WTC11 (cell line): ENCODE measurements at places on chromosomes 12 and 14.

DNA sequence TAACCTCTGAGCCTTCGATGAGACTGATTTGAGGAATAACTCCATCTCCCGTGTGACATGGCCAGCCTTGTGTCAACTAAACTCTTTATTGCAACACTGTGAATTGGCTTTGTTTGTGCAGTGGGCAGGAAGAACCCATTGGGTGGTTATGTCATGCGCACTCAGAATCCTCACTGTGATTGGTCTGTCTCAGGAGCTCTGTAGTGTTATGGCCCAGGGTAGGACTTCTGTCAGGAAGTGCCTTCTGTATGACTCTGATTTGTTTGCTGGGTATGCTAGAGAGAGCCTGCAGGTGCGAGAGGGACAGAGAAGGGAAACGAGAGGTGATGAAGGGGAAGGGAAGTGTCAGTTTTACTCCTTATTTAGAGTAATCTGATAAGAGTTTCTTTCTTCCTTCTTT, 71.5 kb upstream of the DCD start:
- no peak for DNase-seq

- peak; percentile 82 for DNase-seq
Observed at GRCh38 chr14:75418850-75419768, 8.7 kb upstream of the JDP2 start.

GRCh38 chr14:105066240-105067071, 1.2 kb upstream of the GPR132 start:
- no peak for DNase-seq

GRCh38 chr14:67875175-67876006, 55.8 kb downstream of the RAD51B start:
- DNase-seq: no peak

- no peak for DNase-seq
Observed at GRCh38 chr14:71003156-71003555, 95.9 kb downstream of the PCNX1 start.

- DNase-seq: no peak
Observed at GRCh38 chr14:99724939-99725773, 41.1 kb downstream of the CYP46A1 start.

GRCh38 chr12:43123461-43123860, 428.5 kb downstream of the ADAMTS20 start:
- DNase-seq: no peak

DNA sequence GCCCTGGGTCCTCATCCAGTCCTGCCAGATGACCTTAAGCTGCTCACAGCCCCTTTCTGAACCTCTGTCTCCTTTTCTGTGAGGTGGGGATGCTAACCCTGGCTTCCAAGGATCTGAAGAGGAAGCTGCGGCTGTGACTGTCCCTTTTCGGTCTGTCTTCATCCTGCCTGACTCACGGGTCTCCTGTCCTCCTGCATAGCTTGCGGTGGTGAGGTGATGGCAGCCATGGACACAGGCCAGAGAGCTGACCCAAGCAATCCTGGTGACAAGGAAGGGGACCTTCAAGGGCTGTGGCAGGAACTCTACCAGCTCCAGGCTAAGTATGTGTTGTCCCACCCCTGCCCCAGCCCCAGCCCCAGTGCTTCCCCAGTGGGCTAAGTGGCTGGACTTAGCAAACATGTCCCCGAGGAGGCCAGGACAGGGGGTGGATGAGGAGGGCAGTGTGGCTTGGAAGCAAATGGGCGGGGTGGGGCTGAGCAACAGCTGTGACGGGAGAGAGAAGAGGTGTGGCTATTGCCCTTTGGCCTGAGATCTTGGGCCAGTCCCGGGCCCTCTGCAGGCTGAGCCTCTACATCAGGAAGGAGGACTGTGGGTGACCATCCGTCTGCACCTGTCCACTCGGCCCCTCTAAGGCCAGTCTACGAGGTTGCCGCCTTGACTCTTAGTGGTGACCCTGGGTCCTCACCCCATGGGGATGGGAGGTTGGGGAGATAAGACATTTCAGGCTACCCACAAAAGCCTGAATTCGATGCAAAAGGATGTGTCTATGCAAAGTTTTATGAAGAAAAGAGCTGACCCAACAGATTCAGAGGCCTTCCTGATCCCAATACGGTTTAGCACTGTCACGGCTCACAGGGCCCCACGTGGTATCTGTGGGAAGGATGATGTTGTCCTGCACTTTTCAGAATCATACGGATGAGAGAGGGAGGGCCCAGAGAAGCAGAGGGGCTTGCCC, 1.1 kb downstream of the CCDC197 start:
- no peak for DNase-seq

DNA sequence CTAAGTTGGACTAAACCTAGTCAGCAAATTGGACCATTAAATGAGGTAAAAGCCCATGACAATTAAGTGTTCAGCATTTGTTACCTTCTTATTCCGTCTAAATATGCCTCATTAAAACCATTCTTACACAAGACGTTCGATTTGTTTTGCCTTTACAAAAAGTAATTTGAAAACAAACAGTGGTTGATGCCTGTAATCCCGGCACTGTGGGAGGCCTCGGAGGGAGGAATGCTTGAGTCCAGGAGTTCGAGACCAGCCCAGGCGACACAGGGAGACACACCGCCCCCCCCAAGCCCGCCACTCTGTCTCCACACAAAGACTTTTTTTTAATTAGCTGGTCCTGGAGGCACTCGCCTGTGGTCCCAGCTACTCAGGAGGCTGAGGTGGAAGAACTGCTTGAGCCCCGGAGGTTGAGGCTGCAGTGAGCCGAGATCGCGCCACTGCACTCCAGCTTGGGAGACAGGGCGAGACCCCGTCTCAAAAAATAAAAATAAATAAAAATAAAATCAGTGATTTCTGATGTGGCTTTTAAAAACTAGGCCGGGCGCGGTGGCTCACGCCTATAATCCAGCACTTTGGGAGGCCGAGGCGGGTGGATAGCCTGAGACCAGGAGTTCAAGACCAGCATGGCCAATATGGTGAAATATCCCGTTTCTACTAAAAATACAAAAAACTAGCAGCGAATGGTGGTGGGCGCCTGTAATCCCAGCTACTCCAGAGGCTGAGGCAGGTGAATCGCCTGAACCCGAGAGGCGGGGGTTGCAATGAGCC, 856 bp upstream of the EIF4B start:
- DNase-seq: peak; percentile 42

GRCh38 chr12:126389220-126389841, 1324.1 kb downstream of the AACS start:
- DNase-seq: no peak

- DNase-seq: no peak
Observed at GRCh38 chr12:67356380-67356774, 87.2 kb downstream of the CAND1 start.

GRCh38 chr14:37796703-37797416, 201.4 kb downstream of the TTC6 start:
- DNase-seq: no peak

DNA sequence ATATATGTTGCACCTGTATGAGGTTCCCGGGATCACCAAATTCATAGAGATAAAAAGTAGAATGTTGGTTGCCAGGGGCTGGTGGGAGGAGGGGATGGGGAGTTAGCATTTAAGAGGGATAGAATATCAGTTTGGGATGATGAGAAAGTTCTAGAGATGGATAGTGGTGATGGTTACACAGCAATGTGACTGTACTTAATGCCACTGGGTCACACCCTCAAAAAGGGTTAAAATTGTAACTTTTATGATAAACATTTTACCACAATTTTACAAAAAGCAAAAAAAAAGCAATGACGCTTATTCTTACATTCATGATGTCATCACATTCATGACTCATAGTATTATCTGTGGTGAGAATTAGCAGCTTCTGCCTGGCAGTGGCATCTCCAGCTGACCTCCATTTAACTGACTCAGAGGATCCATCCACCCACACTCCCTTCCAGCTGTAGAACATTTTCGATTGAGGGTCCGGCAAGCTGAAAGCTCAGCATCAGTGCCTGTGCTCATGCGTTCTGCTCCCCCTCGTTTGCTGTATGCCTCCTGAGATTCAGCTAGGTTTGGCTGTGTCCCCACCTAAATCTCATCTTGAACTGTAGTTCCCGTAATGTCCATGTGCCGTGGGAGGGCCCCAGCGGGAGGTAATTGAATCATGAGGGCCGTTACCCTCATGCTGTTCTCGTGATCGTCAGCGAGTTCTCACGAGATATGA, 64.8 kb upstream of the TMEM260 start:
- peak; percentile 16 for DNase-seq
